ENCODE measurements at places on chromosomes 13 and 19.

DNA sequence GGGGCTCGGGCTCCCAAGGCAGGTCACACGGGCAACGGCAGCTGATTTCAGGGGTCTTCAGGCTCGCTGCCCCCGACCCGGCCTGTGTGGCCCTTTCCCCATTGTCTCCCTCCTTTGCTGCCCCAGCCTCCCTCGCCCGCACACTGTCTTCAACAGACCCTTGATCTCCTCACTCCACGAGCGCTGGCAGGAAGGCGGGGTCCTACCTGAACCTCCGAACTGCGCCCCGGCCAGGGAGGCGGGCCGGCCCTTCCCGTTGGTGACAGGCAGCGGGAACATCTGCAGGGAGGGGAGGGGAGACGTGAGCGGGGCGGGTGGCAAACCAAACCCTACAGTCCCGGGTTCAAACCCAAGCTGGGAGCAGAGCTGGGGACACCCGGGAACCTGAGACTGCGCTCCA lies 6.3 kb downstream of the TCF3 start:
- DNase-seq = no peak

DNA sequence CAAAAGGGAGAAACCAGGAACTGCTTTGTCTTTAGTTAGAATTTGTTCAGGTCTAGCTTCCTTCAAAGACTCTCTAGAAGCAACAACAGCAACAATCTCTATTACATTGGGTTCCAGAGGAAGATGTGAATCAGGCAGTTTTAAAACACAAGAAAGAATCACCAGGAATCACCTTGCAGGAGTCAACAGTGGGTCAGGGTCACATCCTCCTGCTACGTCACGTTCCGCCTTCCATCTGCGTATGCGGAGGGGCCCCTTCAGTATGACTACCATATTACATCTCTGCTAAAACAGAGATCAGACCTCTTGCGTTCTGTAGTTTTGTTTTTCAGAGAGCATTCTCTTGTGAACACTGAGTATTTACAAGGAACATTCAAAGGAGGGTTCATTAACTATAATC lies 147.8 kb upstream of the STARD13 start:
- DNase-seq = no peak

GRCh38 chr19:21158523-21159135 lies 16.8 kb downstream of the ZNF431 start:
- no peak for DNase-seq

- DNase-seq = peak; percentile 78
These were observed 9.1 kb downstream of the ZNF653 start for GRCh38 chr19:11496391-11497163.

DNA sequence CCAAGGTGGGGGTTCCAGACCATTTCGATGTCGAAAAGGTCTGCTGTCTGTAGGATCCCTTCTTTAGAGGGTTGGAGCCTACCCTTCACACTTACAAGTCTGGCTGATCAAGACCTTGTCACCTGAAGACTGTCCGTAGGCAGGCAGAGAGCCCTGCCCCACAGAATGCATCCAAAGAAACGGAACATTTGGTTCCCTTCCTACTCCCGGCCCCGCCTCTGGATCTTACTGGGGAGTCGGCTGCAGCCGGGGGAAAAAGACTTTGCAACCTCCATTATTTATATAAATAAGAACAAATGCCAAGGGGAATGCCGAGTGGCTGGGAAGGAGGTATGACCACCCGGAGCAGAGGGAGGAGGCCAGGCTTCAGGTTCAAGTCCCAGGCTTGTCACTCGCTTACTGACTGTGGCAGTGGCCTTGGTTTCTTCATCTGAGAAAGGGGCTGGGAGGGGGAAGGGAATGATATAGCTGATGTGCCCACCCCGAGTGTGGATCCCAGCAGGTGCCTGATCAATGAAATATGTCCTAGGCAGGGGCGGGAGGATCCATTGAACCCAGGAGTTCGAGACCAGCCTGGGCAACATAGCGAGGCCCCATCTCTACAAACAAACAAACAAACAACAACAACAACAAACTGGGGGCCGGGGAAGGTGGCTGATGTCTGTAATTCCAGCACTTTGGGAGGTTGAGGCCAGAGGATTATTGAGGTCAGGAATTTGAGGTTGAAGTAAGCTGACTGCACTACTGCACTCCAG lies 48.7 kb downstream of the RFX2 start:
- no peak for DNase-seq
